Nasal cavity respiratory epithelium epithelial cell of viscerocranial mucosa (primary cell): ENCODE measurements at places on chromosomes 12 and 14. TPM values are rescaled to one million over a fixed set of nuclear protein-coding genes. Genes with fewer than 3 reads are reported as not detected.

LRP1 gene
- 26.3 and 294 TPM in 2 replicates for total RNA-seq

FGF23 gene
- not detected in 2 replicates for total RNA-seq

INHBC gene
- total RNA-seq, result not detected in 2 replicates

GUCY2C gene
- under 0.01 TPM in 1 of 2 replicates, not detected in the other for total RNA-seq

CEBPE gene
- total RNA-seq, result not detected in 2 replicates

RTL1 gene
- not detected in 2 replicates for total RNA-seq

NOC4L gene
- 8.5 and 17.5 TPM in 2 replicates for total RNA-seq

HNRNPC gene
- total RNA-seq, result 641 and 1,200 TPM in 2 replicates
